ENCODE measurements at places on chromosomes 7 and 10.

GRCh38 chr10:101774589-101775272 lies 1.2 kb downstream of the FGF8 start:
- no peak for DNase-seq

DNA sequence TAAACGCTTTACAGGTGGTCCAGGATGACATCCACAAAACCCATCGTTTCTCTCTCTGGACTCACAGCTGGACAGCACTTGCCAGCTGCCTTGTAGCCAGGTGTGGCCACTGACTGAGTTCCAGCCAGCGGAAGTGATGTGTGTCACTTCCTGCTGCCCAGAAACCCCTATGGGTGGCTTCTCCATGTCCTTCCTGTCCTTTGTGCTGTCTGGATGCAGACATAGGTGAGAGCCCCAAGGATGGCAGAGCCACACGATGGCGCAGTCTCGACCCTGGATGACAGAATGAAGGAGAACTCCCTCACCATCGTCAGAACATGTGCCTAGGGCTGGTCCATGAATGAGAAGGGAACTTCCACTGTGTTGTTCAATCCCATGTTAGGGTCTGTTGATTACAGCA lies 22.1 kb downstream of the NMT2 start:
- DNase-seq = peak; percentile 27

DNA sequence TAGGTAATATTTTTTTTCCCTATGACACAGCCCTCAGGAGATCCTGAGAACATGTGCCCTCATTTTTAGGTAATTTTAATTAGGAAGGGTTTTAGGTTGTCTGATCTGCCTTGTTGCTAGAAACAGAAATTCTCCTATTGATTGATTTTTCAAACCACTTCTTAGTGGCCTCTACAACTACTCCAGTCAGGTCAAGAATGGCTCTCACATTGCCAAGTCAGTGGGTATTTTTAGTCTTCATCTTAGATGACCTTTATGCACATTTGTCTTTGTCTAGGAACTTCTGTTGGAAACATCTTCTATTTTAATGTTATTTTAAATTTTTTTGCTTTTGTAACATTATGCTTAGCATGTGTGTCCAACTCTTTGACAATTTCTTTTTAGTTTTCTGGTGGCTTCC lies 162.3 kb downstream of the MLLT10 start:
- no peak for DNase-seq

GRCh38 chr10:88840881-88841280 lies 10.8 kb downstream of the ANKRD22 start:
- no peak for DNase-seq

DNA sequence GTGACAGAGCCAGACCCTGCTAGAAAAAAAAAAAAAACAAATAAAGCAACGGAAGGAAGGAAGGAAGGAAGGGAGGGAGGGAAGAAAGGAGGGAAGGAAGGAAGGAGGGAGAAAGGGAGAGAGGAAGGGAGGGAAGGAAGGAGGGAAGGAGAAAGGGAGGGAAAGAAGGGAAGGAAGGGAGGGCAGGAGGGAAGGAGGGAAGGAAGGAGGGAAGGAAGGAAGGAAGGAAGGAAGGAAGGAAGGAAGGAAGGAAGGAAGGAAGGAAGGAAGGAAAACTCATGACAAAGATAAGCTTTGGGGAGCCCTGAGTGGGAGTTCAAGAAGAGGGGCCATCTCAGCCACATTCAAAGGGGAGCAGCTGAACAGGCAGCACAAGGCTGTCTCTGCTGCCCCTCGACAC lies 124.7 kb upstream of the MGMT start:
- DNase-seq = no peak

DNA sequence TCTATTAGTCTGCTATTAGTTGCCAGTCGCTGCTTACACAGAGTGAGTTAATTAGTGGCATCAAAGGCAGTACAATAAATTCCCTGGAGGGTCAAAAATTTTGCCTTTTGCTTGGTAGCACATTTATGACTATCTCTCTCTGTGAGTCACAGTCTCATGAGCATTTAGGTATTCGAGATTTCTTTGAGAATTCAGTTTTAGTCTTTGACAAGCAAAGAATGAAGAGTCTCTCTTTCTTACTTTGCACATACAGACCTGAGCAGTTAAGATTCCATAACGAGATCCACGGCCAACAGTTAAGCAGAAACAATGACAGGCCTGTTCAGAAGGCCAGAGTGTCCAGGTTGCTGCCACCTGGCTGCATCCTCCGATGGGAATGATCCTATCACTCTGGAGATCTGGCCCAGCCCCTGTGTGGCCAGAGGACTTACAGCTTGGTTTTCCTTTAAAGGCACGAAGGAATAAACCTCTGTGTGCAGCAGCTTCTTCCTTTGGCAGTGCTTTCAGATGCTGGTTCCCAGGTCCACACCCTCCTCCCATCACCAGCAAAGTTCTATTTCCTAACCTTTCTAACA lies 80.6 kb downstream of the GLI3 start:
- peak; percentile 11 for DNase-seq

DNA sequence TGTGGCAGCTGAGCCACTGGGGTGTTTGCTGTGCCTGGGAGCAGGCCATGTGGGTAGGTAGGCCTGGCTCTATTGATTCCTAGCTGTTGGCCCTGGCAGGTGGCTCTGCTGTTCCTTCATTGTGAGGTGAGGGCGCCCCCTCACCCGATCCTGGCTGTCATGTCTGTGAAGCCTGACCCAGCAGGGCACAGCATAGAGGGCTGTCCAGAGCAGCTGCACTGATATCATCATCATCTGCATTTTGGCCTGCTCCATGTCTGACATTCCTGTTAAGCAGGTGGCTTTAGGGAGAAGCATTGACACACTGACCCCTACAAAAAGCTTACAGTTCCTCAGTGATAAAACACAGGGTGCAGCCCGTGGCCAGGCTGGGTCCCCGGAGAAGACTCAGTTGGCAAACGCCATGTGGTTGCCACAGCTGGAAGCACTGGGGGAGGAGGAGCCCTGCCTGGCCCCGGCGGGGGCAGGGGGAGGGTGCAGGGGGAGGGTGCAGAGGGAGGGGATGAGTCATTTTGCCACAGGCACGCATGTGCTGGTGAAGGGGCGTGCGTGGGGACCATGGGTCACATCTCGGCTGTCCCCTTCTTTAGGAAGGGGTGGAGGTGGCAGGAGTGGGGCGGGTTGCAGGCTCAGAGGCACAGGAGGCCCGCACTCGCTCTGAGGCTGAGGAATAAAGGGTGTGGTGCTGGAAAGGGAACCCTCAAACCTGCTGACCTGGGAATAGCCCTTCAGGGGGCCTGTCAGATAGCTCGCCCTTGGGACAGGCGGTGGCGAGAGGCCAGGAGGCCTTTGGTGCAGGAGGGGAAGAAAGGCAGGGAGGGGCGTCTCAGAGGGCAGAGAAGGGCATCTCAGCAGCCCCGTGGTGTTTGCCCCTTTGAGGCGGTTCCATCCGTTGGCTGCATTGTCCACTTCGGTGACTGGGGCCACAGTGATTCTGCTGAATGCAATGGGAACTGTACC lies 31.6 kb downstream of the IKZF1 start:
- no peak for DNase-seq

DNA sequence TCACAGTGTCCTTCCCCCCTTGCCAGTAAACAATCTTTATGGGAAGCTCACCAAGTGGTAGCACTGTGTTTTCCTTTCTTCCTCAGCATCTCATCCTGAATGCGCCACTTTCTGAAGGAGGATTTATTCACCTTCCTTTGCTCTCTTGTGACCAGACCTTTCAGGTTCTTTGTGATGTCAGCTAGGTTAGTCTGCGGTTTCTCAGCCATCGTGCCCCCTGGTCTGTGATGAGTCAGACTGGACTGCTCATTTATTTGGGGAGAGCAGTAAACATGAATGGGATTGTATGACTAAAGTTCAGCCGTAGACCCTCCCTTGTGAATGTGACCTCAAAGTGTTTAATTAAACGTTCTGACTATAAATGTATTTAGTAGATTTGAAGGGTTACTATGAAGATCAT lies 235.1 kb upstream of the CELF2 start:
- peak; percentile 84 for DNase-seq

GRCh38 chr10:52030051-52030790 lies 283.9 kb upstream of the DKK1 start:
- peak; percentile 4 for DNase-seq

DNA sequence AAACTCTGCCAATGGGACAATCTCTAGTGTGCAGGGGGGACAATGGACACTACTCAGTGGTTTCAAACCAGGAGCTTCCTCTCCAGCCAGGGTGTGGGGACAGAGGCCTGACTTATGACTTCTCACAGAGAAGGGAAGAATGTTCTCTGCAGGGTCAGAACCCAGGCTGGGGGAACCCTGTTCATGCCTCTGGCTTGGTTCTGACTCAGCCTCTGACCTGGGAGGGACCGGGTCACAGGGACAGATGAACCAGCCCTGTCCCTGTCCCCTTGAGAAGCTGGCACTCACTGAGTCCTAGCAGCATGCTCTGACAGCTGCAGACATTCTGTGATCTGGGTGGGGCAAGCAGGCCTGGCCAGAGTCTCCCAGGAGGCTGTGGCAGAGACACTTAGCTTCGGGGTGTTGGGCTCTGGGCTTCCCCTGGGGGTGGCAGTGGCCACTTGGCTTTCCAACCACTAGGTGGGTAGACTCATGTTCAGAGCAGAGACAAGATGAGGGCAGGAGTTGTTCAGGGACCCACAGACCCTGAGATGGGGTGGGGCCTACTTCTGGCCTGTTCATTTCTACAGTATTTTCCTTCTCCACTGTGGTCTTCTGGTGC lies 13.6 kb downstream of the TSPAN15 start:
- no peak for DNase-seq

DNA sequence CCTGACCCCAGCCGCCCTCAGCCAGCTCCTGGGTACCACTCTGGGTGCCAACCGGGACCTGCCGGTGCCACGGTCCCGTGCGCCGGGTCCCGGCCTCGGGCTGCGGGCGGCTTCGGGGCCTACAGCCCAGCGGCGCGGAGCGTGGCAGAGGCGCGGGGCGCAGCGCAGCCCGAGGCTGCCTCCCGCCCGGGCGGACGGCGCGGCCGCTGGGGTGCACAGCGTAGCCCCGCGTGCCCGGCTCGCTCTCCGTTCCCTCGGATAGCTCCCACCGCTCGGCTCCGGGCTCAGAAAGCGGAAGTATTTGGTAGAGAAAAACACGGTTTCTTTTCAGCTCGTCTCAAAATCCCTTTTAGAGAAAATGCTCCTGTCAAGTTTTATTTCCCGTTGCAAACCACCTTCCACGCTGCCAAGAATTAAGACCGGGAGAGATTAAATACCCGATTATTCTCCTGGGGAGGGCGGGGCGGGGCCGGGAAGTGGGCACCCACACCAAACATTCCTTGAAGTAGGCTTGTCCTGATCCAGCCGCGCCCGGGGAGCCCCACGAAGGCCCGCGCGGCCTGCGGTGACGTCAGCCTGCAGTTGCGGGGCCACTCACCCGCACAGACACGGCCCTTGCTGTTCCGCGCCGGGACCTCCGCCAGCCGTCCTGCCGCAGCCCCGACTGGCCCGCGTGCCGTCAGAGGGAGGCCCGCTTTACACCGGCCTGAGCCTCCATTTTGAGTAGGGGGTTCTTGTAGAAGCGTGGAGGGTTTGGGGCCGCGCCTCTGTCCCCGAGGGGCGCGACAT lies 7.2 kb downstream of the HOXA13 start:
- peak; percentile 71 for DNase-seq

- no peak for DNase-seq
These were observed 1172.6 kb upstream of the CELF2 start for GRCh38 chr10:9845075-9845474.

GRCh38 chr10:131943021-131943814 lies 38.5 kb downstream of the BNIP3 start:
- peak; percentile 30 for DNase-seq

GRCh38 chr7:54687462-54688212 lies 71.4 kb downstream of the SEC61G start:
- DNase-seq = no peak

GRCh38 chr10:124279882-124280281 lies 138.8 kb downstream of the OAT start:
- no peak for DNase-seq

GRCh38 chr10:1552406-1552805 lies 184.9 kb downstream of the ADARB2 start:
- no peak for DNase-seq

DNA sequence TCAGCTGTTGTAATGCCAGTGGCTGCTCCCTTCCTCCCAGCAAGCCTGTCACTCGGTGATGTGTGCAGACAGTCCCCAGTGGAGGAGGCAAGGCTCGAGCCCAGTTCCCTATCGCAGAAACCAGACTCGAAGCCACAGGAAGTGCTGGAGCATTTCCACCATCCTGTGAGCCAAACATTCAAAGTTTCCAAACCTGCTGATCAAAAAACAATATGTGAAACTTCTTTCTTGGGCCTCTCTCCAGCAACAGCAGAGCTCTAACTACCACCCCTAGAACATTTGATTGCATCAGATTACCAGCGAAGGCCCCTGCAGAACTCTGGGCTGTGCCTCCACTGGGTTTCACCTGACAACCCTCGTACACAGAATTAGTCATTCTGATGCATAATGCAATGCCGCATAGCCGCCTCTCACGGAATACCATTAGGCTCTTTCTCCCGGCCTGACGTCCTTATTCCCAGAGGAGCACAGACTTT lies 94.0 kb downstream of the ELMO1 start:
- DNase-seq = no peak

DNA sequence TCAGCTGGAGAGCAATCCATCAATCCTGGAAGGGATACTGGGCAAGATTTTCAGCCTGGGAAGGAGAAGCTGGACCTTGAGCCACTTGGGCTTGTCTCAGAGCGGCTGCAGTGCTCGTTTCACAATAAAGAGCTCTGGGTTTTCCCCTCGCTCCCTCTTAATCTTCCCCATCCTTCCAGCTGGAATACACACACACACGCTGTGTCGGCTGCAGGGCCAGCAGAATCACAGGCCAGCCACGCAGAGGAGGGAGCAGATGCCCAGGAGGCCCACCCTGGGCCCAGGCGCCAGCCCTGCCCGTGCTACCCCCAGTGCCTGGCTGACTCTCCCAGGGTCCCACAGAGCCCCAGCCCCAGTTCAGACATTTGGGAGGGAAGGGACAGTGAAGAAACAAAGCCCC lies 255.1 kb downstream of the TNS3 start:
- peak; percentile 28 for DNase-seq

GRCh38 chr10:57955076-57955475 lies 312.6 kb downstream of the IPMK start:
- peak; percentile 31 for DNase-seq

GRCh38 chr7:87574630-87575029 lies 26.1 kb downstream of the ABCB1 start:
- DNase-seq = peak; percentile 61

DNA sequence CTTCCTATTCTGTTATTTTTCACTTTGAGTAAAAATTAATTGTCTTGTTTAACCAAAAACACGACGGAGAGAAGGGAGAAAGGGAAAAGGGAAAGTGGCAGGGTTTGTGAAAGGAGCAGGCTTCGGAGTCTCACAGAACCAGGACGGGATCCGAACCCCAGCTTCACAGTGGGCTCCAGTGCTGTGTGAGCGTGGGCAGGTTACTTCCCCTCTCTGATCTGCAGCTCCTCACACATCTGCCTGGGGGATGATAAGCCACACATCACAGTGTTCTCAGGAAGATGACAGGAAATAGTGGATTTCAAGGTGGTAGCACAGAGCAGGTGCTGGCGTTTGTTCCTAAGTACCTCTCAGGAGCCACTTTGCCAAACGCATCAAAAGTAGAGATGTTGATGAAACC lies 94.2 kb upstream of the GPR26 start:
- no peak for DNase-seq

DNA sequence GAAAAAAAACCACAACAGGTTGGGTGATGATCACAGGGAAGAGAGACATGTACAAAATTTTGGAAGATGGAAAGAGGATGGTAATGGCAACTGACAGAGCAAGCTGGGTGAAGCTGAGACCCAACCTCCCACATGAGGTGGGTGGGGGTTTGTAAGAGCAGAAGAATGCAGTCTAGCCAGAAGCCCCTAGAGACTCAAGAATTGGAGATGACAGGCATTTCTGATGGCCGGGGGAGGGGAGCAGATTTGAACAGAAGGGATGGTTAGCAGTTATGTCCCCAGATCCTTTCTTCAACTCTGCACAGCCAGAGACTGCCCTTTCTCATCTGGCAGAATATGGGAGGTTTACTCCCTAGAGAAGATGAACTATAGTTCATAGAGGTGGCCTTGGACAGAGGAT lies 208.0 kb downstream of the GALNT17 start:
- no peak for DNase-seq

Data from ELR (cell line).